ENCODE measurements at places on chromosomes 16 and 17.

- no peak for DNase-seq
These were observed 2.2 kb upstream of the RPL38 start for GRCh38 chr17:74201250-74201649.

- no peak for DNase-seq
These were observed 12.5 kb downstream of the C16orf90 start for GRCh38 chr16:3482659-3483241.

- no peak for DNase-seq
These were observed 22.6 kb upstream of the CBFA2T3 start for GRCh38 chr16:88999457-89000206.

- no peak for DNase-seq
These were observed 6.1 kb downstream of the DBNDD1 start for GRCh38 chr16:90012991-90013745.

DNA sequence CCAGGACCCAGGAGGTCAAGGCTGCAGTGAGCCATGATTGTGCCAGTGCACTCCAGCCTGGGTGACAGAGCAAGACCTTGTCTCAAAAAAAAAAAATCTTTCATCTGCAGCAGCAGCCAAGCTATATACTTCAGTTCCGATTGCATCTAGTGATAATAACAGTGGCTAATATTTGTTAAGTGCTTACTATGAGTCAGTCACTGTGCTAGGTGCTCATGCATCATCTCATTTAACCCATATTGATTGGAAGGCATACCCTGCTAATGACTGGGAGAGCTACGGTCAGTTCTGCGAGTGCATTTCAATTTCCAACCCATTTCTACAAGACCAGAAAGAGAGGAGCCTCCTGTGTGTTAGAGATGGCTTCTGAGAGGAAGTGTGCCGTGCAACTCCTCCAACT is 7.7 kb upstream of the TUBG2 start:
- DNase-seq, result no peak

GRCh38 chr16:3065069-3065741 is at the start of gene IL32:
TSS of gene IL32 (plus strand) at chr16:3065640. CDS start at chr16:3065812, 172 bp downstream.
- no peak for DNase-seq

DNA sequence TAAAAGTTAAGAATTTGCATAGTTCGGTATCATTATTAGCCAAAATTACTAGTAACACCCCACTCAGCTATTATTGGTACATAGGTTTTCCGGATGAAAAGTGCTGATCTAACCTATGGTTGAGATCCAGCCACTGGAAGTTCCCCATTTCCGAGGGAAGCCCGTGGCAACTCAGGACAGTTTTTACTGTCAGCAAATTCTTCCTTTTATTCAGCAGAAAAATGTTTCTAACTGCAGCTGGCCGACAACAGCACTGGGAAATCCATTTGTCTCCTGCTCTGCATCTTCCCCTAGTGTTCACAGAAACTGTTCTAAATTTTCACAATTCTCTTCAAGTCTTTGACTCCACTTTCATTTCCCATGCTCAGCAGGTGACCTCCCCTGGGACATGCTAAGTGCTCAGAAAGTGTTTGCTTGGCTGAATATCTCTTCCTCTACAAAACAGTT is 15.5 kb upstream of the MMD start:
- DNase-seq, result no peak

DNA sequence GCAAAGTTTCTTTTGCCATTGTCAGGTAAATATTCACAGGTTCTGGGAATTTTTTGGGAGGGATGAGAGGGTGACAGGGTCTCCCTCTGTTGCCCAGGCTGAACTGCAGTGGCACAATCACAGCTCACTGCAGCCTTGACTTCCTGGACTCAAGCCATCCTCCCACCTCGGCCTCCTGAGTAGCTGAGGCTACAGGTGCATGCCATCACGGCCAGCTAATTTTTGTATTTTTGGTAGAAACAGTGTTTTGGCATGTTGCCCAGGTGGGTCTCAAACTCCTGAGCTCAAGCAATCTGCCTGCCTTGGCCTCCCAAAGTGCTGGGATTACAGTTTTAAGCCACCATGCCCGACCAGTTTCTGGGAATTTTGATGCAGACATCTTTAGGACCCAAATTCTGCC is 53.0 kb downstream of the IQCK start:
- DNase-seq, result no peak

GRCh38 chr17:44522883-44523671 is 19.9 kb upstream of the GPATCH8 start:
- DNase-seq, result peak; percentile 65

DNA sequence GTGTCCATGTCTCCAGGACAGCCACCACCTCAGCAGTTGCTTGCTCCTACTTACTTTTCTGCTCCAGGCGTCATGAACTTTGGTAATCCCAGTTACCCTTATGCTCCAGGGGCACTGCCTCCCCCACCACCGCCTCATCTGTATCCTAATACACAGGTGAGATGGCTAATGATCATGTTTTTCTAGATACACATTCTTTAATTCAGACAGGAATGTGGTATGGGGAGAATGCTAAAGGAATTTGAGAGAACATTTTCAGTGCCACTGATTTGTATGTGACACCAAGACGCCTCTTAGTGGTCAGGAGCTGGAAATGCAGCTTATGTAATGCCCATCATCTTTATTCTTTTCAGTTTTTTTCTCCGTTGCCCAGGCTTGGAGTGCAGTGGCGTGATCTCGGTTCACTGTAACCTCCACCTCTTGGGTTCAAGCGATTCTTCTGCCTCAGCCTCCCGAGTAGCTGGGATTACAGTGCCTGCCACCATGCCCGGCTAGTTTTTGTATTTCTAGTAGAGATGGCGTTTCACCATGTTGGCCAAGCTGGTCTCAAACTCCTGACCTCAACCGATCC is 8.9 kb upstream of the RAPGEFL1 start:
- no peak for DNase-seq

GRCh38 chr16:55367866-55368603 is 44.0 kb downstream of the IRX6 start:
- no peak for DNase-seq

Measured in GM12891 (cell line).